Stimulated activated CD8-positive, alpha-beta memory T cell treated with anti-CD3 and anti-CD28 coated beads, Interleukin-12 subunit alpha, Interleukin-12 subunit beta, amount 100 ng/mL, for 4 hours (primary cell): ENCODE measurements at places on chromosomes 13 and 19.

DNA sequence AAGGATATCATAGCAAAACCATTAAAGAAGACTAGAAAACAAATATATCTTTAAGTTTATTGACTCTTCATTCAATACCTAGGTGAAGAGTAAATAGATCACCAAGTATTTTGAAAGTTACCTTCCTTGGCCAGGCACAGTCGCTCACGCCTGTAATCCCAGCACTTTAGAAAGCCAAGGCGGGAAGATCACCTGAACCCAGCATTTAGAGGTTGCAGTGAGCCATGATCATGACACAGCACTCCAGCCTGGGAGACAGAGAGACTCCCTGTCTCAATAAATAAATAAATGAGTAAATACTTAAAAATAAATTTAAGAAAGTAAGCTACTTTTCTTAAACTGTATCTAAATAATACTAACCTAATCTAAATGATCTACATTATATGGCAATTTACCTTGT, 8.9 kb upstream of the WBP4 start:
- no peak for DNase-seq

GRCh38 chr19:47319923-47320871, 10.5 kb downstream of the C5AR1 start:
- no peak for DNase-seq

- no peak for DNase-seq
Measured at GRCh38 chr19:43711751-43712355, 4.0 kb upstream of the IRGC start.

GRCh38 chr19:53977991-53978731, 13.3 kb upstream of the CACNG6 start:
- DNase-seq: no peak

GRCh38 chr13:69556540-69557196, 551.0 kb upstream of the ATXN8OS start:
- no peak for DNase-seq

GRCh38 chr13:112561478-112561877, 26.5 kb downstream of the TUBGCP3 start:
- no peak for DNase-seq

DNA sequence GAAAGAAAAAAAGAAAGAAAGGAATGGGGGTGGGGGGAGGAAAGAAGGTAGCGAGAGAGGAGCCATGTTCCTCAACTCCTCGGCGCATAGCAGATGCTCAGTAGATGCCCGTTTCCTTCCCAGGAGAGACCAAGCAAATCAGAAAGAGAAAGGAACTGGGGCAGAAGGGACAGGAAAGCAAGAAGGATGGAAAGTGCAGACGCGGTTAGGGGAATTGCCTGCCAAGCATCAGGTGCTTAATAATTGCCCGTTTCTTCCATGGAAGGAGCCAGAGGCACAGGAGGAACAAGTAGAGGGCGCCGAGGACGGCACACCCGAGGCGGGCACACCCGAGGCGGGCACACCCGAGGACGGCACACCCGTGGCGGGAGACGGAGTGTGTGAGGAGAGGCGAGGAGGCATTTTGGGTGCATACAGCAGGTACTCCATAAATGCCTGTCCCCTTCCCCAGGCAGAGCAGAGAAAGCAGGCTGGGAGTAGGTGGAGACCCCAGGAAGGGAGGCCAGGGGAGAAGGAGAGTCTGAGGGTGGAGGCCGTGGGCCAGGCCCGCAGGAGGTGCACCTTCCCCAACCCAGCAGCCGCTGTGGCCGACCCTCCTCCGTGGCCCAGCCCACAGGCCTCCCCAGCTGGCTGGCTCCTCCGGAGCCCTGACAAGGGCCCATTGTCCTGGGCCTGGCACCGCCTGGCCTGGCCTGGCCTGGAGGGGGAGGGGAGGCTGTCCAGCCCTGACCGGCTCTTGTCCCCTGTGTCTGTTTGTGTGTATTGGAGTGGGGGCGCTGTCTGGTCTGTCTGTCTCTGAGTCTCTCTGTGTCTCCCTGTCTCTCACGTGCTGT, 14.6 kb downstream of the JOSD2 start:
- no peak for DNase-seq

- DNase-seq: no peak
Measured at GRCh38 chr19:58440556-58440955, 603 bp upstream of the ZNF132 start.

DNA sequence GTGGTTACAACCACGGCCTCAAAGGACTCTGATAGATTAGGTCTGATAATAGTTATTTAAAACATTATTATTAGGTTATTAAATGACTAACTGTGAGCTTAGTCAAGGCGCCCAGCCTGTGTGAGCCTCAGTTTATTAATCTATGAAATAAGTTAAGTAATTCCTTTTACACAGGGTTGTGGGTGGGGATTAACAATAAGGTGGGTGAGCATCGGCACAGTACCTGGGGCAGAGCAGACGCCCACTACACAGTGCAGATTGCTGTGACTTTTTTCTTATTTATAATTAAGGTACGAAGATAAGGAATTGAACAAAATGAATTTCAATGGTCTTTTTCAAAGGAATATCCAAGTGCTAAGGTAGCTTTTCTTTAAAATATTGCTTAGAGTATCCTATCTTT, 132.2 kb downstream of the KATNAL1 start:
- DNase-seq: no peak

DNA sequence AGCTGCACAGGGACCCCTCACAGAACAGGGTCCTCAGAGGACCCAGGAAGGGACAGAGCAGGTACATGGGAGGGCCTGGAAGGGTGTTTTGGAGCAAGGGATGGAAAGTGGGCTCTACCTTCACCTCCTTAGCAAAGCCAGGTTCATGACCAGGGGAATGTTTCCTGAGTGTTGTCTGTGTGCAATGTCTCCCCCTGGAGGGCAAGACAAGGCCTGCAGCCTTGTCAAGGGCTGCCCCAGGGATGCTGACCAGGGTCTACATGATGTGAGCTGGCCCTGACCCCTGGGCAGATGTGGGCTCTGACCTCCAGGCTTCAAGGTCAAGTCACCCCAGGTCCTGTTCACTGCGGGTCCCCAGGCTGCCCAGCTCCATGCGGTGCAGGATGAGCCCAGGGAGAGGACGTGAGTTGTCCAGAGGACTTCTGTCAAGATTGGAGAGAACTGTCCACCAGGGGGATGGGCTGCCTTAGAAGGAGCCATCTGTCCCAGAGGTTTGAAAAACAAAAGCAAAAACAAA, 1.0 kb upstream of the CEACAM1 start:
- DNase-seq: peak; percentile 37

DNA sequence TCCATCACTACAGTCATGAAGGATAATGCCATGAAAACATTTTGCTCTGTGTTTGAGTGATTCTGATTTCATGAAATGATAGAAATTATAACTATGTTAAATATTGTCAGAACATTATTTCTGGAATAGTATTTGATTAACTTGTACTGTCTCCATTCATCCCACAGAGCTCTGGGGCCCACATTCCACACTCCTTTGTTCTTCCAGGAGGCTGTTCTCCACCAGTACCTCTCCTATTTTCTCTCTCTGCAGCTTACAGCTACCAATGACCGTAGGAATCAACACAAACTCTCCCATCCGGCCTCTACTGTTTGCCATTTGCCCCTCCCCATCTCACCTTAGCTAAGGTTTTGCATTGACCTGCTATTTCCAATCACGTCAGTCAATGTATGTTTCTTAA, 240.9 kb downstream of the LMO7 start:
- no peak for DNase-seq

- no peak for DNase-seq
Measured at GRCh38 chr13:91066745-91067144, 280.7 kb upstream of the MIR17HG start.

DNA sequence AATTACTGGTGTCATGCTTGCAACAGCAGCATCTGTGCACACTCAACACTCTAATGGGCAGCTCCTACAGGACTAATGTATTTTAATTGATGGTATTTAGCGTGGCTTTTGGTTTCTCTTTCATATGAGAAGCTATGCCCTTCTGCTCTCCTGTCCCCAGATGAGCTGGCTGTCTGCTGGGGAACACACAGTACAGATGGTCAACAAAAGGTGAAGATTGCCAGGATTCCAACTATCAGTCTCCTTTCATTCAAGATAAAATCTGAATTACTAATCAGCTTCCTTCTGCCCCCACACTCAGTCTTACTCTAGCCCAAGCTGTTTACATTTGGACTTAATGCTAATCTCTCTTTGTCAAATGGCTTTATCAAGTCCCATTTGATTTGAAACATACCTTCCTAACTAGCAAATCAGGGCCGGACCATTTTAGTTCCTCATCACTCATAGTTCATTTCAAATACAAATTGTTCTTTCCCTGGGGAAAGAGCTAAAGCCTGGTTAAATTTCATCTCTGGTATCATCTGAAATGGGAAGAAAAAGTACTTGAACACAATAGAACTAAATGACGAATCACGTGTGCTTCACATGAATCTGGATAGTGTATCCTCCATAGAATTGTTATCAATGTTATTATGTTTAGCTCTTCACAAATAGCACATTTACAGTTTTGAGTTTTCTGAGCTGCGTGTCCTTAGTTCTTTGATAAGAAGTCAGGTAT, 988.0 kb downstream of the PCDH17 start:
- DNase-seq: no peak

DNA sequence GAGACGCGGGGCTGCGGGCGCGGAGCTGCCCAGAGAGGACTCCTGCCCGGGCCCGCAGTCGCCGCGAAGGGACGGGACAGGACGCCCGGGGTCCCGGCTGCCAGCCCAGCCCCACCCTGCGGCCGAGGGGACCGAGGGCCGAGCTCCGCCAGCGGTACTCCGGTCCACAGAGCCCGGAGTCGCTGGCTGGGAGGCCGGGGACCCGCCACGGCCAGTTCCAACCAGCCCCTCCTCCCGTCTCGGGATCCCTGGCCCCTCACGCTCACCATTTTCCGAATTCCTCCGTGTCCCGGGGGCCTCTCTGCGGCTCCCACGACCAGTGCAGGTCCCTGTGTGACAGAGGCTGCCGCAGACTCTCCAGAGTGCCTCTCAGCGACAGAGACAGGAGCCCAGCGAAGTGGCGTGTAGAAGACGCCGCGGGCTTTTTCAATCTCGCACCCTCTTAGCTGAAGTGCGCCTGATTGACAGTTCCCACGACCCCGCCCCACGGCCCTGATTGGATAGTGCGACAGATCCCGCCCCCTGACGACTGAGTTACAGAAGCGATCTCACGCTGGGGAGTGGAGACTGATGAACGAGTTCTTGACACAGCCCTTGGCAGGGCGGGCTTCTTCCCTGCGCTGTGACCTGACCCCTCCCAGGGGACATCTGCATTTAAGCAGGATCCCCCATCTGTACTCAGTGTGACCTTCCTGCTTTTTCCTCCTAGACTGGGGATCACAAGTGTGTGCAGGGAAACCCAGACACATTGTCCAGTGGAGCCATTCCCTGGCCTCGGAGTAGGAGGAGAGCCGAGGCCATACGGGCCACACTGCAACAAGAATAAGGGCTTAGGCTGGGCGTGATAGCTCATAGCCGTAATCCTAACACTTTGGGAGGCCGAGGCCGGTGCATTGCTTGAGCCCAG, 44.0 kb downstream of the ZNF823 start:
- DNase-seq: peak; percentile 58

DNA sequence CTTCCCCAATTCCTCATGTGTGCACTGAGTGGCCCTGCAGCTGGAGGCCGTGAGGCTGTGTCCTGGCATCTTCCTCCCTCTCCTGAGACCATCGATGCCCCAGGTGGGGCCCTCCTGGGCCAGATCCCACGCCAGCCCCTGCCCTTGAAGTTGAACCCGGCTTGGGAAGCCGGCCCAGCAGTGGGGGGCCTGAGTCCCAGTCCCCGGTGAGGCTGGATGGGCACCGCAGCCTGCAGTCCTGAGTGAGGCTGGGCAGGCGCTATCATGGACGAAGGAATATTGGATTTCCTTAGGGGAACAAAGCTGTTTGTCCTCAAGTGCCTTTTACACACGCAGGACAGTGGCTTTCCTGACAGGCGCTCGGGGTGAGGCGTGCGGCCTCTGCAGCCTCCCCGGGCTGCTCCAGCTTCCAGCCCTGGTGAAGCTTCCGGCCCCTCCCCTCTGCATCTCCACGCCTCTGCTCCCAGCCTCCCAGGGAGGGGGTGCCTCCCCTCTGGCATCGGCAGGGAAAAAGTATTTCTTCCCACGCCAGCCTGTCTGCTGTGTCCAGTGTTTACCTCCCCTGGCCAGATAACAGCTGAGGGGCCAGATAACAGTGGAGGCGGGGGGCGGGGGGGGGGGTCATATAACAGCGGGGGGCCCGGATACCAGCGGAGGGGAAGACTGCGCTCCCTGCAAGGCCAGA, 159.5 kb downstream of the KDM4B start:
- DNase-seq: no peak

DNA sequence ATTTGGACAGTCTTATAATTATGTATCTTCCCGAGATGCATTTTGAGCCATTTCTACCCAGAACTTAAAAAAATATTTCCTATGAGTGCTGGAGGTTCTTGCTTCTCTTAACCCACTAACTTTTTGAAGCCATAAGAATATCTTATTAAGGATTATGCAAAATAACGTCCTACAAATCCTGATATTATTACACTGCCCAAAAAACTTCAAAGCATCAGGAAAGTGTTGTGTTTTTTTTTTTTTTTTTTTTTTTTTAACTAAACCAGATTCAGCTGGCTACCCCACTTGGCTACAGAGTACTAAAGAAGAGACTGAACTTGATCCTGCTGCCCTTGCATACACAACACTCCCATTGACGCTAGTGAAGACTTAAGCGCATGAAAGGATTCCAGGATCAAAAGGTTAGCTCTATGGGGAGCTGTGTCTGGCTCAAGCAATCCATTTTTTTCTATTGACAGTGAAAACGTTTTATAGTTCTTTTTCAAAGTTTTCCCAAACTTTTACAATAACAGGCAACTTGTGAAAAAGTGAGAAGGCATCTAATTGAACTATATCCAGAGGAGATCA, 141.4 kb downstream of the KCNRG start:
- DNase-seq: no peak

DNA sequence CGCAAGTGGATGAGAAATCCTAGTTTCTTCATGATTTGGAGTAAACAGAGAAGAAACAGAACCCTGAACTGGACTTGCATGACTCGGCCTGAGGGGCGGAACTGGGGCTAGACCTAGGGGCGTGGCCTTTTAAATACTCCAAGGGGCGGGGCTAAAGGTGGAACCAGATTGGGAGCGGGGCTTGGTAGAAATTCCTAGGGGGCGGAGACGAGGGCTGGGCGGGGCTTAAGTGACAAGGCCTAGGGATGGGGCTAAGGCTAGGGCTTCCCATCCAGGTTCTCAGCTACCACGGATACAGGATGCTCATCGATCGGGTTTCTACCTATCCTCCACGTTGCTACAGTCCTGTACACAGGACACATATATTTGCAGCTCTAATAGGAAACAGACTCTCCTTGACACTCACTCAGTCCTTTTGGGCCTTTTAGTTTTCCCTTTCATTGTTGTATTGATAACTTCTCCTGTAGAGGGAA, 372 bp upstream of the ZNF699 start:
- no peak for DNase-seq

DNA sequence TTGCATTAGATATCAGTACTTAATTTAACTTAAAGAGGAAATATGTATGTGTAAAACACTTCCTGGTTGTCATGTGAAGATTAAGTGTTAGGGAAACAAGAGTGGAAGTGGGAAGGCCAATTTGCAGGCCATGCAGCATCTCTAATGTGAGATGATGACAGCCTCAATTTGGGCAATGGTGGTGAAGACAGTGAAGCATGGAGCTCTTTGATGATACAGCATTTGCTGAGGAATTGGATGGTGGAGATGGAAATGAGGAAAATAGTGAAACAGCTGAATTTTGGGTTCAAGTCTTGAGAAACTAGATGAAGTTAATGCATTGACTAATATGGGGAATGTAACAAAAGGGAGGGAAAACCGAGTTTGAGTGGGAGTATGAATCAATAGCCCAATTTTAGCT, 231.7 kb upstream of the MIR17HG start:
- DNase-seq: no peak

GRCh38 chr19:14835011-14835410, at the start of the genes OR7A5 and OR7C1:
OR7A5 (minus strand) TSS chr19:14835185; CDS start chr19:14828241, 6,944 bp downstream.
OR7C1 (minus strand) TSS chr19:14835185; CDS start chr19:14800136, 35,049 bp downstream.
- DNase-seq: no peak

- no peak for DNase-seq
Measured at GRCh38 chr19:40163541-40164129, 27.6 kb upstream of the MAP3K10 start.
